ENCODE measurements at places on chromosomes 12 and 14. TPM values are rescaled to one million over a fixed set of nuclear protein-coding genes. Genes with fewer than 3 reads are reported as not detected.

GRCh38 chr14:91349481-91350074 is 68.0 kb downstream of the CCDC88C start:
- DNase-seq: no peak
- H3K4me1 ChIP-seq: peaks cover 16% of the 10 kb centered on the region
- H3K36me3 ChIP-seq: no peaks in the 10 kb centered on the region
- no peak overlapping the region for H3K4me3 ChIP-seq

DNA sequence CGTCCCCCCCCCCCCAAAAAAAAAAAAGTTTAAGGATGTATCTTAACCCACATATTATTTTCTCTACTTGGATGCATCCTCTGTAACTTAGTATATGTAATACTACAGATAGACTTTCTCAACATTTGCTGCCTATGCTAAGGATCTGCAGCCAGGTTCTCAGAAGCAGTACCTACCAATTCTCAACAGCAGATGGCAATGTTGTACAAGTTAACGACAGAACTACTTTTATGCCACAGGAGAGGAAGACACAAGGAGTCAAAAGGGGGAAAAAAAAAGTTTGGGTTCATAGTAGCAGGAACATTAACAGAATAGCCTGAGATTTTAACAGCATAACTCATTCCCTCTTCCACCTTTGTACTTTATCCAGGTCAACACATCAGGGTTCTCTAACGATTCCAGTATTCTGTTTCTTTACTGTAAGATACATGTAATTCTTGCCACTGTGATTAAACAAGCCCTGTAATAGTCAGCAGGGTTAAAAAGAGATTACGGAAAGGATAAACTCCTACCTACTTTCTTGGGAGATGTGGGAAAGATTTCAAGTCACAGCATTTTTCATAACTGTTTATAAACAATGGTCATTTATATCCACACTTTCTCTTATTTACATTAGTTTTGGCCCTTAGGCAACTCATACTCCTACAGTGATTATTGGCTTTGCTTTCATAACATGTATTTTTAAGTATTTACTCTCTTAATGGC is 5.7 kb upstream of the NEK9 start:
- peaks cover 17% of the 10 kb centered on the region for H3K36me3 ChIP-seq
- no peak overlapping the region for H3K4me3 ChIP-seq
- peak; percentile 93 for DNase-seq
- H3K27ac ChIP-seq: no peak overlapping the region
- H3K27me3 ChIP-seq: no peaks in the 10 kb centered on the region
- H3K4me1 ChIP-seq: no peaks in the 10 kb centered on the region

DNA sequence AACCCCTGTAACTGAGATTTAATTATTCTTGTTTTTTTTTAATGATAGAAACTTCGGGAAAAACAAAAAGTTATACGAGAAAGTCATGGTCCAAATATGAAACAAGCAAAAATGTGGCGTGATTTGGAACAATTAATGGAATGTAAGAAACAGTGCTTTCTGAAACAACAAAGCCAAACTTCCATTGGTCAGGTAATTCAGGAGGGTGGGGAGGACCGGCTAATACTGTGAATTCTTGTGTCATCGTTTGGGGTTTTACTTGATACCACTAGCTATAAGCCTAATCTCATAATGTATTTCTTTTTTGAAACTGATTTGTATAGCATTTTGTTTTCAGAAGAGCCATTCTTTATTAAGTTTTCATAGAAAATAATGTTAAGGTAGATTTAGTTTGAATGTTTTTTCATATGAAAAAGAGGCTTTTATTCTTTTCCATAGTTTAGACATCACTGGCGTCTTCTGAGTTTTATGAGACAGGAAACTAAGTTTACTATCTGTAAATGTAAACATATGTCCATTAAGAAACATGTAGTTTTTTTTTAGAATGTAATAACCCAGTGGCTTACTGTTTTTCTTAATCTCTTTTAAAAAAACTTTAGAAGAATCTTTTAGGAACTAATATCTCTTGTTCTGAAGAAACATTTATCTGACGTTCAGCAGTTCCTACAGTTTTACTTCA is 62.9 kb upstream of the ATP2A2 start:
- peaks cover 31% of the 10 kb centered on the region for H3K4me1 ChIP-seq
- DNase-seq: peak; percentile 21
- peak overlapping the region; percentile 3 for H3K27ac ChIP-seq
- H3K27me3 ChIP-seq: no peaks in the 10 kb centered on the region
- H3K36me3 ChIP-seq: no peaks in the 10 kb centered on the region

- no peak for DNase-seq
- H3K27me3 ChIP-seq: peaks cover 32% of the 10 kb centered on the region
- no peak overlapping the region for H3K4me3 ChIP-seq
- H3K4me1 ChIP-seq: no peaks in the 10 kb centered on the region
- H3K36me3 ChIP-seq: no peaks in the 10 kb centered on the region
- no peak overlapping the region for H3K27ac ChIP-seq
These were observed 67.2 kb downstream of the NKX2-1 start for GRCh38 chr14:36452860-36453259.

DNA sequence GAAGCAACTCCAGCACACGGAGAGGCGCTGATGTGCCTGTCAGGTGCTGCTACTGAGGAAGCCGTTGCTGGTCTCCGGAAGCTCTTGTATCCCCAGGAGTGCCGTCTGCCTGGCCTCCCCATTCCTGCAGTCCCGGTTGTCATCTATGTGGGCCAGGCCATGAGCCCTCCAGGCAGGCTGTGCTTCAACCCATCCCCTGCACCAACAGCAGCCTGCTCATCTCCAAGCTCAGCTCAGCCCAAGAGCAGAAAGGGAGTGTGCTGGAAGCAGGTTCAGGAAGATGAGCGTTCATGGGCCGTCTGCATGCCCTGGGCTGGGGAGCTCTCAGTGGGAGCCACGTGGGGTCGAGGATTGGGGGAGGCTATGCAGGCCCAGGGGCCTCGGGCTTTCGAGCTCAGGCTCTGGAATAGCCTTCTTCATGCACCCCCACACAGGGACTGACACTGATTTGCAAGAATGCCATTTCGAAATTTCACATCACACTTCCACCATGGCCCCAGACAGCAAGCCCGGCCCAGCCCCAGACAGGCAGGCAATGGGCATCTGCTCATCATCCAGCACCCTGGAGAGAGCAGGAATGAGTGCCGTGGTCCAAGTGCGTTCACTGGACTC is 164.5 kb downstream of the KIF26A start:
- H3K4me3 ChIP-seq: no peak overlapping the region
- H3K4me1 ChIP-seq: no peaks in the 10 kb centered on the region
- no peak for DNase-seq
- no peak overlapping the region for H3K27ac ChIP-seq

DNA sequence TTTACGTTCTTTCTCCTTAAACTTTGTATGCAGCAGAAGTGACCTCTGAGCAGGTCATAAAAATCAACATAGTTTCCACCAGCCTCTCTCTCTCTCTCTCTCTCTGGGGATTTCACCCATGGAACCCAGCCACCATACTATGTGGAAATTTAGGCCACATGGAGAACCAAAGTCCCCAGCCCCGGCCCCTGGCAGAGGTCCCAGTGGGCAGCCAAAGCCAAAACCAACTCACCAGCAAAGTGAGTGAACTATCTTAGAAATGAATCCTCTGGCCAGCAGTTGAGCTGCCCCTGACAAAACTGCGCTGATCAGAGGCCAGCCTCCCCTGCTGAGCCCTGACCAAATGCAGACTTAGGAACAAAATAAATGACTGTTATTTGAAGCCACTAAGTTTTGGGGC is 9.2 kb downstream of the DUSP6 start:
- H3K27me3 ChIP-seq: no peaks in the 10 kb centered on the region
- H3K36me3 ChIP-seq: peaks cover 12% of the 10 kb centered on the region
- peaks cover 21% of the 10 kb centered on the region for H3K4me1 ChIP-seq
- no peak overlapping the region for H3K4me3 ChIP-seq

DNA sequence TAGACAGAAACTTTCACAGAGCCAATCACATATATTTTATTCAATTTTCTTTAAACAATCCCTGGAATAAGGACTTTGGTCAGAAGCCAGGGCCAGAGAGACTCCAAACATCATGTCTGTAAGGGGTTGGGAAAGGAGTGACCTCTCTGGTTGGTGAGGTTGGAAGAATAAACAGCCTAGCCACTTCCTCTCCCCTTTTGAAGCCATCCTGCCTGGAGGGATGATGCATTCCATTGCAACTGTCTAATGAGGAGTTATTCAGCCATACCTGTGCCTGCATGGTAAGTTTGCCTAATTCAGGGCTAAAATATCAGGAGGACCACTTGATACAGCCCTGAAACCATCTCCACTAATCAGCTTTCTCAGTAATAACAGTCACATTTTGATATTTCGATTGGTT is 299.8 kb downstream of the KCNH5 start:
- no peaks in the 10 kb centered on the region for H3K4me1 ChIP-seq
- no peaks in the 10 kb centered on the region for H3K36me3 ChIP-seq
- H3K27me3 ChIP-seq: peaks cover 55% of the 10 kb centered on the region

- H3K27ac ChIP-seq: no peak overlapping the region
- DNase-seq: no peak
- no peaks in the 10 kb centered on the region for H3K27me3 ChIP-seq
- no peaks in the 10 kb centered on the region for H3K36me3 ChIP-seq
- no peaks in the 10 kb centered on the region for H3K4me1 ChIP-seq
These were observed 657.8 kb downstream of the GALC start for GRCh38 chr14:87334997-87335685.

DNA sequence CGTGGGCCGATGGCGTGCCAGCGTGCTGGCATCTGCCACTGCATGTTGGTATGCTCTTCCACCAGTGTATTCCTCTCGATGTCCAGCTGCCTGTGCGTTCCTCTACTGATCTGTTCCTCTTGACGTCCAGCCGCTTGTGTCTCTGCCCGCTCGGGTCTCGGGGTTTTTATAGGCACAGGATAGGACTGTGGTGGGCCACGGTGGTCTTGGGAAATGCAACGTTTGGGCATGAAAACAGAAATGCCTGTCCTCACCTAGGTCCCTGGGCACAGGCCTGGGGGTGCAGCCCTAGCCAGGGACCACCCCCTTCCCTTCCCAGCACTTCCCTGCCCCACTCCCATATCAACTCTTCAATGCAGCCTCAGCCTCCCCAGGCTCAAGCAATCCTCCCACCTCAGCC is 10.3 kb upstream of the GALNT6 start:
- DNase-seq: no peak
- H3K4me3 ChIP-seq: no peak overlapping the region
- no peaks in the 10 kb centered on the region for H3K36me3 ChIP-seq
- no peaks in the 10 kb centered on the region for H3K4me1 ChIP-seq
- H3K27ac ChIP-seq: no peak overlapping the region
- H3K27me3 ChIP-seq: no peaks in the 10 kb centered on the region

DNA sequence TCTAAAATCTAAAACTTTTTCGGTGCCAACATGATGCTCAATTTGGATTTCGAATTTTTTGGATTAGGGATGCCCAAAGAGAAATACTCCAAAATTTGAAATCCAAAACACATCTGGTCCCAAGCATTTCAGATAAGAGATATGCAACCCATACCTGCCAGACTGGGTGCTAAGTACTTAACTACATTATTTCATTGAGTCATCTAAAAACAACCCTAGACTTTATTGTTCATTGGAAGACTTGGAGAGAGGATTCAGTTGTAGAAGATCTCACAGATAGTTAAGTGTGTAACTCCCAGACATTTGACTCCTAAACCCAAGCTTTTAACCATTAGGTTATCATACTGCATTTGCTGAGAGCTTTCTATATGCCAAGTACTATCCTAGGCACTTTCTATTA is 102.2 kb downstream of the BCAT1 start:
- no peaks in the 10 kb centered on the region for H3K4me1 ChIP-seq
- no peak for DNase-seq
- H3K36me3 ChIP-seq: no peaks in the 10 kb centered on the region
- no peak overlapping the region for H3K27ac ChIP-seq

GRCh38 chr12:90229407-90230170 is 521.0 kb upstream of the ATP2B1 start:
- no peak overlapping the region for H3K4me3 ChIP-seq
- H3K27me3 ChIP-seq: no peaks in the 10 kb centered on the region
- H3K4me1 ChIP-seq: peaks cover 9% of the 10 kb centered on the region
- no peaks in the 10 kb centered on the region for H3K36me3 ChIP-seq
- no peak overlapping the region for H3K27ac ChIP-seq
- DNase-seq: peak; percentile 40

The RNF34 gene
- 73.7 TPM for total RNA-seq

The ZC2HC1C gene
- 9.5 TPM for total RNA-seq

The LRRC9 gene
- not detected for total RNA-seq

The DGKA gene
- 41.5 TPM for total RNA-seq

The CLEC4E gene
- total RNA-seq: not detected
